NCI-H1436 treated with DMSO at 0.1 percent for 48 hours (cell line): ENCODE measurements at places on chromosomes 12 and 14.

GRCh38 chr14:78875049-78875448 lies 704.9 kb downstream of the NRXN3 start:
- DNase-seq: no peak

DNA sequence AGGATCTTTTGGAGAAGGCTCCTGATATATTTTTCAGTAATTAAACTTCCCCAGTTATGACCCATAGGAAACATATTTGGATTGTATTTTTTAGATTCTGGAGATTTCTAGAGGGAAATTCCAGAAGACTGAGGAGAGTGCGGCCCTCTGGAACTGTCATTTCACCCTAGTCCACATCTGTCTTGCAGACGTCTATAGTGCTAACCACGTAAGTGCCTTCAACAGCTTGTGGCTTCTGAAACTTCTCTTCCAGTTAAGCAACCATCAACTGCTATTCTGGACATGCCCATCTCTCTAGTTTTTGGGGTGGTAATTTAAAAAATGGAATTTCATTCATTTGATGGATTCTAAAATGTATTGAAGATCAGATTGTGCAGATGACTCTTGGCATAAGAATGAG lies 1098.8 kb downstream of the TMEM121 start:
- DNase-seq: no peak

- DNase-seq: no peak
Observed at GRCh38 chr12:11787933-11788849, 138.7 kb downstream of the ETV6 start.

GRCh38 chr12:96265400-96265799 lies 71.2 kb downstream of the ELK3 start:
- DNase-seq: no peak

- DNase-seq: no peak
Observed at GRCh38 chr12:105611340-105611739, 280.8 kb downstream of the C12orf75 start.

GRCh38 chr12:65742018-65743010 lies 82.0 kb upstream of the HMGA2 start:
- no peak for DNase-seq

DNA sequence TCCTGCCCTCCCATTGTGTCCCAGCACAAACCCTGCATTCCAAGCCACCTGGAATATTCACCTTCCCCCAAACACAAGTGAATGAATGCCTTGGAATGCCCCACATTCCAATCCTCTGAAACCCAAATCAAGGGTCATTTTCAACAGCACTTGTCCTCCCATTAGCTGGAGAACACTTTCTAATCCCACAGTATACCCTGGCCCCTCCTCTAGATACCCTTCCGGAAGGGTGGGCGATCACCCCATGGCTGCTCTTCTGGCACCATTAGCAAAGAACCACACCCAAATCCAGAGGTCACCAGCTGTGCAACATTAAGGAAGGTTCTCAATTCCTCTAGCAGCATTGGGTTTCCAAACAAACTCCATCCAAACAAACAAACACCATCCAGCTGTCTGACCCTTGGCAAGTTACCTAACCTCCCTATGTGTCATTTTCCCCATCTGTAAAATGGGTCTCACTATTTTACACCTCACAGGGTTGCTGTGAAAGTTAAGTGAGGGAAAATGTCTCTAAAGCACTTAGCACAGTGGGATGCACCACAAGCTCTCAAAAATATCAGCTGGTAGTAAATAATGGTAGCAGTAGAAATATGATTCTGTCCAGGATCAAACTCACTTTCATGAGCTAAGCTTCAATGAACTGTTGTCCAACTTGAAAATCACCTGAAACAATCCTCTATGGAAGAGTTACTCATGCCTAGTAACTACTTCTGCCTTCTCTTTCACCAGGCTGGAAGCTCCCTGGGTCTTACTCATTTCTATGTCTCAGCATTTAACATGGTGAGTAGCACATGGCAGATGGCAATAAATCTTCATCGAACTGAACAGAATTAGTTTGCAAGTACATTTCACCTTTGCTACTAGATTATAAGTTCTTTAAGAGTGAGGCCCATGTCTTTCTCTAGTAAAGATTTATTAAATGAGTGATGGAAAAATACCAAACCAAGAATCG lies 5.3 kb downstream of the NUAK1 start:
- DNase-seq: no peak

DNA sequence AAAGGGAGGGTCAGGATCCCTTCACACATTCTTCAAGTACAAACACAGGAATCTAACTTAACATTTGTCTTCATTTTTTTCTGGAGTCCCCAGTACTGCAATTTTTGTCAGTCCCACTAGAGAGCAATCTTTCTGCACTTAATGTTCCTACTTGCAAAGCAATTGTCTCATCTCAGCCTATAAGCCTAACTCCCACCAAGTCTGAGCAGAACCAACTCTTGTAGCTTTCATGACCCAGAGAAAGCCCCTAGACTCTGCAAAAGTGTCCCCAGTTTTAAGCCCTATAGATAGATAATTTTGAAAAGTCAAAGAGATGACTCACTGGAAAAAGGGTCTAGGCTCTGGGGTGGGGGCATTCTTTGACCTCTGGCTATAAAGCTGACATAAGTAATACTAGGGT lies 1.8 kb upstream of the ZBTB39 start:
- DNase-seq: no peak

GRCh38 chr12:127233016-127233415 lies 1034.0 kb upstream of the TMEM132C start:
- DNase-seq: no peak

DNA sequence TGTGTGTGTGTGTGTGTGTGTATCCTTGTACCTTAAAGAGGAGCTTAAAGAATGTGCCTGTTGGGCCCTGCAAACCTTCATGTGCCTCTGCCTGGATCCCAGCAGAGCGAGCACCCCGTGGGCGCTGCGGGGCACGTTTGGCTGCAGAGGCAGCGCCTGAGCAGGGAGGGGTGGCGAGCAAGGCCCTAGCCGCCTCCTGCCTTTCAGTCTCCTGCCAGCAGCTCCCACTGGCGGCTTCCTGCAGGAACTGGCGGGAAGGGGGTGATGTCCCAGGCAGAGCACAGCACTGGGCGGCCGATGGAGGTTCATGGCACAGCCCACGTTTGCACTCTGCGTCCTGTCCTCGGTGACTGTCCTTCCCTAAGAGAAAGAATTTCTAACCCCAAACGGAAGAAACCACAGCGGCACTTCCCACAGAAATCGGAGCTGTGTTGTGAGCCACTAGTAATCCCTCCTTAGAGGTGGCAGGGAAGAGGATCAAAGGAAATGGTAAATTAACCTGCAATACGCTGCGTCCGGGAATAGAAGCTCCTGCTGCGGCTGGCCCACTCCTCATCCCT lies 19.8 kb downstream of the ZBTB42 start:
- no peak for DNase-seq

- peak; percentile 71 for DNase-seq
Observed at GRCh38 chr12:57242691-57243454, 8.1 kb downstream of the STAC3 start.

- no peak for DNase-seq
Observed at GRCh38 chr12:121581686-121582429, 1.0 kb upstream of the KDM2B start.

DNA sequence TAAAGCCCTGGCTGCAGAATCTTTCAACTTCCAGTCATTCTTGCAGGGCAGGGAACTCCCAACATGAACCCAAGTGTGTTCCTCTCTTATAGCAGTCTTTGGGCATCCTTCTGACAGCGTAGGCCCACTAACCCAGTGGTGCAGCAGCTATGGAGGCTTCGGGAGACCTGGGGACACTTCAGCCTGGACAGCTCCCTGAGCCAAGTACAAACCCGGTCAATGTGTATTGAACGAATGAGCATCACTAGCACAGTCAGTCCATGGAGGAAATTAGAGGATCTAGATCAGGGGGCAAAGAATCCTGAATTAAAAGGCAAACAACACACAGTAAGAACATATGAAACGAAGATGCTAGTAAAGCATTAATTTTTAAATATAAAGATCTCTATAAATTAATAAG lies 41.8 kb downstream of the KIAA0586 start:
- no peak for DNase-seq

- DNase-seq: no peak
Observed at GRCh38 chr14:79829405-79830166, 381.7 kb downstream of the DIO2 start.

DNA sequence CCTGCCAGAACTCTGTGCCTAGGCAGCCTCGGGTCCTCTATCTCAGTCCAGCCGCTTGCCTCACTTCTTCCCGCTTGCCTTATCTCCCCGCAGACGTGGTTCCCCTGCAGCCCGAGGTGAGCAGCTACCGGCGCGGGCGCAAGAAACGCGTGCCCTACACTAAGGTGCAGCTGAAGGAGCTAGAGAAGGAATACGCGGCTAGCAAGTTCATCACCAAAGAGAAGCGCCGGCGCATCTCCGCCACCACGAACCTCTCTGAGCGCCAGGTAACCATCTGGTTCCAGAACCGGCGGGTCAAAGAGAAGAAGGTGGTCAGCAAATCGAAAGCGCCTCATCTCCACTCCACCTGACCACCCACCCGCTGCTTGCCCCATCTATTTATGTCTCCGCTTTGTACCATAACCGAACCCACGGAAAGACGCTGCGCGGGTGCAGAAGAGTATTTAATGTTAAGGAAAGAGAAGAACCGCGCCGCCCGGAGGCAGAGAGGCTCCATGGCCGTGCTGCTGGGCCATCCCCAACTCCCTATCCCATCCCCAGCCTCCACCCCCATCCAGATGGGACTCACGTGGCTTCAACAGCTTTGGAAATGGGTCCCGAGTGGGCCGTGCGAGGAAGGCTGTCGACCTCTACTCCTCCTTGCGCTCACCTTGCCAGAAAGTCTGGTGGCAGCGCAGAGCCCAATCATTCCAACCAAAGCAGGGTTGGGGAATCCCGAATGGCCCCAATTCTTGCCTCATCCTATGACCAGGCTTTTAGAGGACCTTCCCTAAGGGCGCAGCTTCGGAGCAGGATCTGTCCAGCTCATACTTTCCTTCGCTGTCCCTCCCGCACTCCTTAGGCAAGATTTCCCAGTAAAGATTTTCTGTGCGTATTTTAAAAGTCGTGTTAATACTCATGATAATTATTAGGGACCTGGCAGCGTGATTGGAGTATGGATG lies 6.5 kb downstream of the HOXC13 start:
- DNase-seq: no peak

DNA sequence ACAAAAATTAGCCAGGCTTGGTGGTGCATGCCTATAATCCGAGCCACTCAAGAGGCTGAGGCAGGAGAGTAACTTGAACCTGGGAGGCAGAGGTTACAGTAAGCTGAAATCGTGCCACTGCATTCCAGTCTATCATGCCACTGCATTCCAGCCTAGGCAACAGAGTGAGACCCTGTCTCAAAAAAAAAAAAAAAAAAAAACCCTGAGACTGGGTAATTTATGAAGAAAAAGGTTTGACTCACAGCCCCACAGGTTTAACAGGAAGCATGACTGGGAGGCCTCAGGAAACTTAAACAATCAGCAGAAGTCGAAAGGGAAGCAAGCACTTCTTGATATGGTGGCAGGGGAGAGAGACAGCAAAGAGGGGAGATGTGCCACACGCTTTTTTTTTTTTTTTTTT lies 123.2 kb downstream of the GXYLT1 start:
- DNase-seq: no peak

GRCh38 chr12:27940756-27941402 lies 31.7 kb downstream of the PTHLH start:
- no peak for DNase-seq

DNA sequence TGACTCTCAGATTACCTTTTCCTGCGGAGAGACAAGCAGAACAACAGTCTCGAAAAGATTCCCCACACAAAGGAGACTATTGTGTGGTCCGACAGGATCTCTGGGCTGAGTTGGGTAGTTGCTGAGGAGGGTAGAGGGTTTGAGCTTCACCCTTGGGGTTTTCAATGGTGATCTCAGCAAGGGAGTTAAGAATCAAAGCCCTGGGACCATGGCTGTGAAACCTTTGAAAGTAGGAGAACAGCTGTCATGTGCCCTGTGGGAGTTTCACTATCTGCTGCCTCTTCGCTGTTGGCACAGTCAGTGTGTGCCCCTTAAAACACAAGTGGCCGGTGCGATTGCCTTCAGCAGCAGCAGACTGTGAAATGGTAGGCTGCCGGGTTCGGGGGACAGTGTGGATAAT lies 14.2 kb upstream of the PLEK2 start:
- DNase-seq: no peak

GRCh38 chr12:131493068-131493826 lies 217.6 kb upstream of the SFSWAP start:
- DNase-seq: no peak

DNA sequence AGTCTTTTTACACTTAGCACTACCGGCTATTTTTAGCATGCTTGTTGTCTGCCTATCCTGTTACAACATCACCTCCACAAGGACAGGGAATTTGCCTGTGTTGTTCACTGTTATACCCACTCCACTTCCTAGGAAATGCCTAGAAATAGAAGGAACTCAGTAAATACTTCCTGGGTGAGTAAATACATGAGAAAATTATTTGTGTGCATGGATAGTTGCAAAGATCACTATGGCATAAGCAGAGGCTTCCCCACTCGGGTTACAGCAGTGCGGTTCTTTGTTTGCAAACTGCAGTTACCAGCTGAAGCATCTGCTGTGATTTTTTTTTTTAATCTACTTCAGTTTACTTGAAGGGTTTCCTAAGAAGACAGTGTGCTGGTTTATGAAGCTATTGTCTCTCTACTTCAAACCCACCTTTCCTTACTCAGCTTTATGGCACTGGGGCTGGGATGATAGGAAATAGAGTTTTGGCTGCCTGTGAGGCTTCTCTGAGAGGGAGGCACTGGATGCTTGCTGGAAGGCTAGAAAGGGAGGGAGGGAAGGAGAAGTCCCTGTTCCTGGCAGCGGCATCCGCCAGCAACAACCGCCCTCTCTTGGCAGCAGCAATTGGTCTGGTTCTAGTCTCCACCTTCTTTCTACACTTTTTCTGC lies 29.0 kb downstream of the PDE6H start:
- no peak for DNase-seq

- DNase-seq: no peak
Observed at GRCh38 chr12:54009171-54010052, 627 bp downstream of the HOXC8 start.

DNA sequence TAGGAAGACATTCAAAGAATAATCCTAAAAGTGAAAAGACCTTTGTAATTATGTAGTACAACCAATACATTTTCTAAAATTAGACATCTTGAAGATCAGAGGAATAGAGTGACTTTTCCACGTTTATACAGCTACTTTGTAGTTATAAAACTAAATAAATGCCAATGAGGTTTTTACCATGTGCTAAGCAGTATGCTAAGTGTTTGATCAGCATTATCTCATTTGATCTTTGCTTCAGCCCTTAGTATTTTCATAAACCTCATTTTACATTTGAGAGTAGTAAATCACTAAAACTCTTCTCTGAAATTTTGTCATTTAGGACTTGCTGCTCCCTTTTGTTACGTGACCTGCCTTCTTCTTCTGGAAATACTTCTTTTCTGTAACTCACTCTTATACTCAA lies 13.6 kb downstream of the MBIP start:
- DNase-seq: no peak

DNA sequence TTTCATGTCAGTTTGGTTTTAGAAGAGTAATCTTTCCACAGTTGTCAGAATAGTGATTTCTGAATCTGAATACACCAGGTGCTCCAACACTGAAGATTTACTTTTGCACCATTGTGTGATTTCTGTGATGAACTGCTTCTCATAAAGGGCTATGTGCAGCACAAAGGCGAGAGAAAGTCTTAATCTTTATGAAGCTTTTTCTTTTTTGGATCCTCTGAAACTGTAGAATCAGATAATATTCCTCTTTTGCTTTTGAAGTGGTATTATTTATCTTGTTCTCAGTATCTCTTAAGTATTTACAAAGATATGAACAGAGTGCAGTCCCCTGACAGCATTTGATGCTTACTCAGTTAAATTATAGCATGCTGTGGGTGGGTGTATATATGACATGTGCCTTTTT lies 207.8 kb downstream of the NAV3 start:
- no peak for DNase-seq
